Germinal center (tissue), 1 donor: ENCODE measurements at places on chromosomes 4 and X.

- no peak for DNase-seq
These were observed 99.8 kb downstream of the LARP7 start for GRCh38 chr4:112736718-112737135.

- no peak for DNase-seq
These were observed 1526.2 kb downstream of the RPA4 start for GRCh38 chrX:98409867-98410266.

DNA sequence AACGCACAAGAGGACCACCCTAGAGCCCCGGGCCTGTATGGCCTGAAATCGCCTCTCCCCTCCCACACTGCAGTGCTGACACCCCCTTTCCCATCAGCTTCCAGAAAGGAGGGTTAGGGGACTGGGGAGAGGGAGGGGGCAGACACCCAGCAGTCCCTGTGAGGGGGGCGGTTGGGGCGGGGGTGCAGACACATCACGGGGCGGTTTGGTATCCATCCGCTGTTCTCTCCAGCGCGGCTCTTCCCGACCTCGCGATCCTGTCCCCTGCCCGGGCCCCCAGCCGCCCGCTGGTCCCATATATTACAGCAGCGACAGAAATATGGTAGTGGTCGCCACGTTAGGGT lies 404 bp upstream of the GPRASP2 start:
- no peak for DNase-seq

- DNase-seq, result no peak
These were observed 267.3 kb downstream of the DCTD start for GRCh38 chr4:182649698-182650477.

- no peak for DNase-seq
These were observed 256.2 kb downstream of the TRAM1L1 start for GRCh38 chr4:116829187-116829586.

- DNase-seq, result no peak
These were observed 32.3 kb upstream of the LRAT start for GRCh38 chr4:154711522-154711921.

- DNase-seq, result no peak
These were observed 565.1 kb upstream of the DIPK2B start for GRCh38 chrX:45765767-45766166.

GRCh38 chr4:181959121-181959520 lies 284.1 kb upstream of the TENM3 start:
- no peak for DNase-seq

DNA sequence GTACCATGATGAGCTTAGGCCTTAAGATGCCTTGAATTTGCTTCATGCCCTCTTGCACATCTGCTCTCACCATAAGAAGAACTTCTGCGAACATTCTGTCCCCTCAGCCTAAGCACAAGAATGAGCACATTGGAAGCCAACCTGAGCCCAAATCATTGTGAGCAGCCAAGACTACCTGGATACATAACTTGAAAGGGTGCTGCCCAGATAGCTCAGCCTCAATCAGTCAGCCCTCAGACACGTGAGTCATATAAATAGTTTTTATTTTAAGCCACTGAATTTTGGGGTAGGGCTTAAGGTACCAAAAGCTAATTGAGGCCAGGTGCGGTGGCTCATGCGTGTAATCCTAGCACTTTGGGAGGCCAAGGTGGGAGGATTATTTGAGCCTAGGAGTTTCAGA lies 27.5 kb upstream of the BBS12 start:
- no peak for DNase-seq

DNA sequence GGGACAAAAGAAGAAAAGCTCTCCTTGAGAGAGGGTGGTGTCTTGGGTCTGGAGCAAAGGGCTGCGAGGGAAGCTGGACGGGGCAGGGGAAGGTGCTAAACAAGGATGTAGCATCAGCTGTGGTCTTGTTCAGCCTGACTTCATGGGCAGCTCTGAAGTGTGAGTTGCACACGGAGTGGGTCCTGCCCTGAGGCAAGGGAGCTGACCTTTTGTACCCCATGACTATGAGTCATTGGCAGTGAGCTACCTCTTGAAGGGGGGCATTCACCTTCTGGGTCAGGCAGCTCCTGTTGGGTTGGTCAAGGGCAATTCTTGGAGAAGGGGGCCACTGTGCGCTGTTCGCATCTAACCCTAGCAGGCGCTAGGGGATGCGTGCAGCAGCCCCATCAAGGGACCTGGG lies 151.8 kb downstream of the SMIM20 start:
- DNase-seq, result no peak

DNA sequence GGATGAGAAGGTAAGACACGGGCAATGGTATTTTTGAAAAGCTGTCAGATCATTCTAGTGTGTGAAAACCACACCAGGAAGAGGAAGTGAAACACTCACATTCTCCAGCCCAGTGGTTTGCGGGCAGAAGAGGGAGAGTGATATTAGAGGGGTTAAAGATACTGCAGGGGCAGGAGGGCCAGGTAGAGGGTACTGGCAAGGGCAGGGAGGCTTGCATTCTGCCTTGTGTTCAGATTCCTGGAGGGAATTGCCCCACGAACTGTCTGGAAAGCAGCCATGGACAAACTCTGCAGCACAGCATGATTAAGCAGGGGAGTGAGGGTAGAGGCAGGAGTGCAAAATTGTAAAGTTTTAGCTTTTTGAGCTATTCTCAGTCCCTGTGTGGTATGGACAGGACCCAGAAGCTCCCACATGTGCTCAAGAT lies 30.9 kb downstream of the NIPAL1 start:
- peak; percentile 58 for DNase-seq

- DNase-seq, result no peak
These were observed 345.9 kb upstream of the NOCT start for GRCh38 chr4:138669479-138670315.

DNA sequence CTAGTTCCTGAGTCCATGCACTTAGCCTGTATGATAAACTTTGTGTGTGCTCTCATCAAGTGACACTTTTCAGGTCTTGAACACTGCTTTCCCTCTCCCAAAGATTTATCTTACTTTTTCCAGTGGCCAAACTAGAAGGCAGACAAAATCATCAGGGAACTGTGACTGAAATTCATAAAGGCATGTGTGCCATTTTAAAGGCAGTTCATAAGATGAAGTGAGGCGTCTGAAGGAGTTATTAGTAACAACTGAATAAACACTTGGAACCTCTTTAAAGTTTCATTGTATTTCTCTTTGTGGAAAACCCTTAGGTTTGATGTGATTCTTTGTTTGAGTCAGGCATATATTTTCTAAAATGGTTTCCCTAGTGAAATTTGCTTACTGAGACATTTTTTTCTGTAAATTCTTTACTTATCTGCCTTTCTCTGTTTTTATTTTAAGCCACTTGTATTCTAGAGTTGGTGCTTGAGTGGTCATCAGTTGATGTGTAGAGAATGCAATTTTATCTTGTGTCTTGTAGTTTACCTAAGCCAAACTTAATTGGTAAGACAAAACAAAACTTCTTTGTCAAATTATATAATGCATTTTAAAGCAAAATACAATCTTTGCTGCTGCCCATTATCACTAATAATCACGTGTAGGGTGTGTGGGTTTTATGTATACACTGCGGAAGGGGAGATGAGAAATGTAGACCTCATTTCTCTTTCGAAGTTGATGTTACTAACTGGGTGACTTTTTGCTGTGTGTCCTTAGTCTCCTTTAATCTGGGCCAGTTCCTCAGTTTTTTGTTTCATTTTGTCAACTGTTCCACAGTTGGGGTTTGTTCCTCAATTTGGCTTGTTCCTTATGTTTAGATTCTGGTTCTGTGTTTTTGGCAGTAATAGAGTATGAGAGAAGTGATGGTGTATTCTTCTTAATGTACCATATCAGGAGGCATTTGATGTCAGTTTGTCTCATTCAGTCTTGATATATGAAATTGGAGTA lies 56.8 kb downstream of the RBPJ start:
- no peak for DNase-seq

DNA sequence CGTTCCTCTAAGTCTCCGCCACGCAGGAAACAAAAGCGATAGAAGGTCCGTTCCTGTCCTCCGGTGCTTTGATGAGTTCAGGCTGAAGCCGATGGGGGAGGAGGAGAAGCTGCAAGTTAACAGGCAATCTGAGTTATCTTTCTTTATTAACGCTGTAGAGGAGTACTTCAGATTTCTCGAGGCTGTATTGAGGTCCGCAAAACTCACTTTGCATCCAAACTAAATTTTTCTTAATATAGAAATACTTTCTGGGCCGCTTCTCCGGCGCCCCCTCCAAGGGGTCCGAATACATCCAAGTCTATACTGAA lies 395 bp upstream of the SOWAHB start:
- DNase-seq, result no peak

GRCh38 chr4:126582737-126583136 lies 1050.0 kb upstream of the INTU start:
- no peak for DNase-seq

DNA sequence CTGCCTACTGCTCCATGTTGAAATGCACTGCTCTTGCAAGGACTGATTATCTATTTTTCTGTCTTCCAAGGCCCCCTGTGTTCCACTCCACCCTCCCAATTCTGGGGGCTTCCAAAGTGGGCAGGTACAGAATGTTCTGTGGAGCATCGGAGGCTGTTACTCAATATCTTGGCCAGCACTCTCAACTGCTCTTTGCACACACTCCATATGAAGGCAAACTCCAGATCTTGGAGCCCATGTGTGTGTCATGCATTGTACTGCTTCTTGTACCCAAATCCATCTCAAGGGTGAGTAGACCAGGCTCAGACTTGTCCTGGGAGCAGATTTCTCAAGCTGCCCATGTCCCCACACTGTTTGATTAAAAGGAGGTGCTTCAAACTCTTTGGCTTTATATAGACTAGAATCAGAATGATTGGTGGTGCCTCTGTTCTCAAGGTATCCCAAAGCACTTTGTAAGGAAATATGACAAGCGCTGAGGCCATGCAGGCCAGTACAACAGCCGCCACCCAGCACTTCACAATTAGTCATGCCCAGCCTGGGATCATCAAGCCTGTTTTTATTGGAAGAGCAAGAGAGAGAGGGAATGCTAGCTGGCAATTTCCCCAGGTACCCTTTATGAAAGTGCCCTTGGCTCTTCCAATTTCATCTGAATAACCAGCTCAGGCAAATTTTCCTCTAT lies 44.3 kb downstream of the AR start:
- DNase-seq, result no peak

GRCh38 chrX:136259543-136259942 lies 8.3 kb upstream of the MAP7D3 start:
- no peak for DNase-seq

DNA sequence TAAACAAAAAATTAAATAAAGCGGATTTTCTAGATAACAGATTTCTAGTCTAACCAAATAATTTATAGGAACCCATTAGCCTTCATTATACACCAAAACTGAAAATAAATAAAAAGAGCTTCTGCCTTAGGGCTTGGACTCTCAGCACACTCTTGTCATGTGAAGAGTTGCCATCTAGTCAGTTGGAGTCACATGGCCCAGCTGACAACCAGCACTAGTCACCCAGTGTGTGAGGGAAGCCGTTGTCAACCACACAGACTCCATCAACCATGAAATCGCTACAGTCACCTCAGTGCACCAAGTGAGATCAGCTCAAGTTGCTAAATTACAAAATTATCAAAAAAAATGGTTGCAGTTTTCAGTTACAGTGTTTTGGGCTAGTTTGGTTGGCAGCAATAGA lies 470.0 kb downstream of the GASK1B start:
- DNase-seq, result no peak

DNA sequence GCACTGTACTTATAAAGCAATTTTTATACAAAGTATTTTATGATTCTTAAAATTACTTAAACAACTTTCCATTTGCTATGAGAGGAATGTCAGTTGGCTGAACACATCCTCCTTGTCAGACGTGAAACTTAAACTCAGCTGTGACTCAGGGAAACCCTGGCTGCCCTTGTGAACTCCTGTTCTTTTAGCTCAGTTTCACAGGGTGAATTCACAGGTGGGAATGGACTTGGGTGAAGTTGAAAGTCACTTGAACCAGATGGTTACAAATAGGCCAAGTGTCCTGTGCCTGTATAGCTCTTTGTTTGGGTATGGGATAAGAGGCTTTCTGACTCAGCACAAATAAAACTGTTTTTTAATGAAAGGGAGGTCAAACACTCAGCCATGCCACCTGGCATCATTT lies 67.4 kb upstream of the FAM47B start:
- no peak for DNase-seq

DNA sequence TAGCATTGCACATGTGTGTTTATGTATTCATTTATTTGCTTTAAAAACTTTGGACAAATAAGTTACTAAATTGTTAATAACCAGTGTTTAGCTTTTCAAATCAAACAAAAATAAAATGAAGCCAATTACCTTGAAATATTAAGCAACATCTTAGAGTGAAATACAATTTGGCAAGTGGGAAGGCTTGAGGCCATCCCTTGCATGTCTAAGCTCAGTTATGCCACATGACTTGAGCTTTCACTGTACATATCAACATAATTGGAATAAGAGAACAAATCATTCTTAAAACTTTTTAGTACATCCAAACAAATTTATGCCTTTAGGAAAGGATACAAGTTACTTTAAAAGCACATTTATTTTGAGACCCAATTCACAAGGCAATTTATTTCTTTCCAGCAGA lies 640.6 kb downstream of the SPRY1 start:
- DNase-seq, result no peak

GRCh38 chr4:48815483-48815882 lies 15.4 kb upstream of the OCIAD1 start:
- DNase-seq, result peak; percentile 16

DNA sequence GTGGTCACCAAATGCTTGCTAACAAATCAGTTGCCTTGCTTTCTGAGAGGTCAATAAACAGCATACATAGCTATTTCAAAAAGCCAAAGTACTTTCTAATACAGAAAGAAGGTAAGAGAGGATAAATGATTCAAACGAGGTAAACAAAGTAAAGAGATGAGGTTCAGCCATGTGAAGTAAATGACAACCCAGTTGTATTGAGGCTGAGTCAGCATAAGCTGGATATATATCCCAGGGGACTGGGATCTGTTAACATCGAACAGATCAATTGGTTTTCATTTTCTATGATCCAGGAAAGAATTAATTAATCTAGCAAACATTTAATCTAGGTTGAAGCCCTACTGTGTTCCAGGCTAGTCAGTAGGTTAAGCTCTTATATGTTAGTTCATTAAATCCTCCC lies 97.3 kb upstream of the GRIA3 start:
- DNase-seq, result no peak

DNA sequence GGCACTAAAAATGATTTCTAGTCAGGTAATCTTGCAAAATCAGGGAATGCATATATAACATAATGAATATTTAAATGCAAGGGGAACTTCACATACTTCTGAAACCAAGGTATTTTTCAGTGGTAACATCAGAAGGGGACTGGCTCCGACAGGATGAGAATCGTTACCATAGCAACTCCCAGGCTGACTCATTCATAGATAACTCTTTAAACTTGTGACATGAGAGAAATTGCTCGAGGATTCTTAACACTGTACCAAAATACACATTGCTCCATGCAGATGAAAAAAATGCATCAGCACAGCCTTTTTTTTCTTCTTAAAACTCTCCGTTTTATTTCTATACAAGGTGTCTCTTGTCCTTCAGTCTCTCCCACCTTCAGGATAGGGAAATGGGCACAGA lies 114.3 kb downstream of the GABRB1 start:
- DNase-seq, result no peak
